ENCODE measurements at places on chromosomes 6 and 20. TPM values are rescaled to one million over a fixed set of nuclear protein-coding genes. Genes with fewer than 3 reads are reported as not detected.

GRCh38 chr6:12962529-12962928, 246.0 kb downstream of the PHACTR1 start:
- DNase-seq: no peak

Gene DYNLT2
- 0.20 TPM for total RNA-seq

DNA sequence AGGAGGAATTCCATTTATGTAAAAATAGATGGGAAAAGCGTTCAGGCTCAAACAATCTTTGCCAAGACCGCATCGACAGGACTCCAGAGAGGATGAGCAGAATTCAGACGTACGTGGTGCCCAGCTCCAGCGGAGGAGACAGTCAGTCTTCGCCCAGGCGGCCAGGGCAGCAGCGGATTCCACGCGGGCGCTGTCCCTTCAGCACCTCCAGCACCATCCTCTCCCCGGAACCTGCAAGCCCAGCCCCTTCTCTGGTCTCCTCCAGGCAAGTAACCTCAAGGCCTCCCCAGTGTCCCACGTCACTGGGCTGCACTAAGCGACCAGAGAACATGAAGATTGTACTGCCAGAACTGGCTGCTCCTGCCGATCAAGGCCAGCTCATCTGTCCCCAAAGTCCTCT, 2.8 kb upstream of the KCNQ2 start:
- DNase-seq: no peak

- no peak for DNase-seq
These were observed 36.3 kb downstream of the CLIC5 start for GRCh38 chr6:45979311-45979710.

Gene ARID1B
- total RNA-seq: 44.6 TPM

- DNase-seq: no peak
These were observed 163.4 kb upstream of the SIM1 start for GRCh38 chr6:100627911-100628758.

- no peak for DNase-seq
These were observed 92.2 kb downstream of the BACH2 start for GRCh38 chr6:90204327-90205056.

DNA sequence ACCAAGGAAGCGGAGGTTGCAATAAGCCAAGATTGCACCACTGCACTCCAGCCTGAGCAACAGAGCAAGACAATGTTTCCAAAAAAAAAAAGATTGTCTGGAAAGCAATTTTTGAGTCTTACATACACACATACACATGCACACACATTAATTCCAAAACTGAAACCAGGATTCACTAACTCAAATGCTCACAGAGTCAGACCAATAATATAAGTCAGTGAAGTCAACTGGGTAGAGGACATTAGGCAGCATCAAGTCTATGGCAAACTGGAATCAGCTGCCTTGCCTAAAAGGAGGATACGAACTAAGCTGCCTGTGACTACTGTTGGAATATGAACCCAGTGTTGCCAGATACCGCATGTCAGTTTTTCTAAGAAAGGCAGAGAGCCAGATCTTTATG, 15.7 kb downstream of the REM1 start:
- DNase-seq: no peak

- no peak for DNase-seq
These were observed 44.0 kb downstream of the UST start for GRCh38 chr6:148790817-148791216.

GRCh38 chr6:23494367-23494766, 631.6 kb upstream of the NRSN1 start:
- no peak for DNase-seq

GRCh38 chr6:133886104-133886775, 2.7 kb upstream of the TCF21 start:
- DNase-seq: no peak

- no peak for DNase-seq
These were observed 115.6 kb upstream of the B3GAT2 start for GRCh38 chr6:71072508-71072907.

DNA sequence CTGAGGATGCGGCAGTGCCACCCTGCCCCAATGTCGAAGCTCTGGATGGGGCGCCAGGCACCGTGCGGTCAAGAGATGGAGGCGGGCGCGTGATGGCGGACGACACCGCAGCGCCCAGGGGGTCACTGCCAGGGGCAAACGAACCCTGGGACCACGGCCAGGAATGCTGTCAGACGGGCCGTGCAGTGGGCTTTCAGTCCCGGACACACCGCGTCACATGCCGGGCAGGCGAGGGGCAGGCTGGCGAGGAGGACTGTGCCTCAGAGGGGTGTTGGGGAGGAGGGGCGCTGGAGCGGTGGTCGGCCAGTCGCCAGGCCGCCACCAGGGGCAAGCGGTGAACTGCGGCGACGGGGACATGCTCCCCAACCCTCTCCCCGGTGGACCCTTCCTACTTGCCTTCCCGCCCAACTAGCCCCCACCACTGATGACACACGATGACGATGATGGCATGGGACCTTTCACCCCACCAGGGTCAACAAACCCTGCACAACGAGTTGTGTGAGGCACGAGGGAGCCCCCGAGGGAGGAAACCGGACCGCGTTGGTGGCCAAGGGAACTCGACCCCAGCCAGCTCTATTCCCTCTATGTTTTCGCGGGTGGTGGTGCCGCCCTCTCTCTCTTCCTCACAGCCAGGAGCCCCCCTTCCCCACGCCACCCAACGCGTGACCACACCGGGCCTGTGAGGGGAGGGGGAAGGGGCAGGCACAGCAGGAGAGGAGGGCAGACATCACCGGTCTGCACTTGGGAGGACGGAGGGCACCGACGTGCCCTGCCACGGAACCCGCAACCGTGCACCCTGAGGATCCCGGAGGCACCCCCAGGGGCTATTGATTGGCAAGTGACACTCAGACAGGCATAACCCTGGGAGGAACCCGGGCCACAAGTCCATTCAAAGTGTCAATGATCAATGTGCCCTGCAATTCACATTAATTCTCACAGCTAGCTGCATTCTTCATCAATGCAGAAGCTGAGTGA, 1960.9 kb upstream of the DEFB115 start:
- no peak for DNase-seq

DNA sequence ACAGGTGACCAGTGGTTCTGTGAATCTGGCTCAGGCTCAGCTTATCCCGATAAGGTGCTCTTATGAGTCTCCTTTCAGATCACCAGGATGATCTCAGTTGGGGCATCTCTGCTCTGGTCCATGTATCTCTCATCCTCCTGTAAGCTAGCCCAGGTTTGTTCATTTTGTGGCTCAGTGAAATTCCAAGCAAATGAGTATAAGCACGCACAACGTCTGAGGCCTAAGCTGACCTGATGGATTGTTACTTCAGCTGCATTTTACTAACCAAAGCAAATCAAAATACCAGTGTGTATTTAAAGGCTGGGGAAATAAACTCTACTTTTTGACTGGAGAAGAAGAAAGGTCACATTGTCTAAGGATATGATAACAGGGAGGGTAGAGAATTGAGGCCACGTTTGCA, 551.0 kb upstream of the BTBD3 start:
- DNase-seq: no peak

DNA sequence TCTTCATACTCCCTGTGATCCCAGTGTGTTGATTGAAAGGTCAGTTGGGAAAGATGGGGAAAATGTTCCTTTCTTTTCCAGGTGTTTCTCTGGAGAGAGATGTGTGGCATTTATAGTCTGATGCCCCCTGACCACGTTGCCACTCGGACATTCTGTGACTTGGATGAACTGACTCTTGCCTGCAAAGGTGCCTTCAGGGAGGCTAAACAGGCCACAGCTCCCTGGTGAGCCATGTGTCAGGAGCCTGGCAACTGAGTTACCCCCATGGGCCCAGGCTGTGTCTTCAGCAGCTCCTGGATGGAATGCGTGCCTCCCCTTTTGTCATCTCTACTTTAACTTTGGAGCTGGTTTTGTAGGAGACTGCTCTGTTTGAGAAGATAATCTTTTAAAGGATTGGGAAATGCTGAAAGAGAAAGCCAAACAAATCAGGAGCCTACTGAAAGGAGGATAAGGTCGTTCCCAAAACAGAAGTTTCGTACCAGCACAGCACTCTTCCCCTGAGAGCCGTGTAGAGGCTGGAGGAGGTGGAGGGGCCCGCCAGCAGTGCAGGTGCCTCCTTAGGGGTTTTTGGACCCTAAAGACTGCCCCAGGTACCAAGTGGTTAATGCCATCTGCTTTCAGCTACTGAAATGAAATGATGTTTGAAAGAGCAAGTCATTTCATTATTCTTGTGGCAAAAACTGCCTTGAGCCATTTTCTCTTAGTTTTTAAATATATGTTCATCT, 322.8 kb downstream of the ZFAND3 start:
- DNase-seq: no peak

- no peak for DNase-seq
These were observed 4.0 kb upstream of the BPI start for GRCh38 chr20:38299963-38300362.

Gene PREX1
- 21.7 TPM for total RNA-seq

GRCh38 chr20:33370291-33370690, 31.0 kb downstream of the CDK5RAP1 start:
- DNase-seq: no peak

DNA sequence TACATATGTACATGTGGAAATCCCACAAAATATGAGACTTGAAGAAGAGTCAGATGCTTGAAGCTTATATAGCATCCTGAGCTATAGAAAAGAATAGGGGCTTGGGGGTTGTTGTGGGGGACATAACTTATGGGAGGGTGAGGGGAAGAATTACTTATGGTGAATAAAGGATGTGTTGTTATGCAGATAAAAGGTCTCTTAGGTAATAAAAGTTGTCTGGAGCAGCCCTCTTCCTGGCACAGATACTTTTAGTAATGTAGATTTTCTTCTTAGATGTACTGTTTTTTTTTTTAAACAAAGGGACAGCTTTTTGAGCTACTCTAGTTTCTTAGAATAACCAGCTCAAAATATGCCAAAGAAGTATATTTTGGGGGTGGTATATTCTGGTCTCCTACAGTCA, 35.9 kb downstream of the CHMP4B start:
- DNase-seq: no peak

Gene GPR63
- total RNA-seq: 0.86 TPM

Gene MAP3K5
- 6.7 TPM for total RNA-seq

- DNase-seq: no peak
These were observed 668.2 kb downstream of the DOK5 start for GRCh38 chr20:55143601-55144000.

- DNase-seq: no peak
These were observed 313.3 kb downstream of the RNGTT start for GRCh38 chr6:88650029-88650619.

- no peak for DNase-seq
These were observed 23.9 kb downstream of the RALY start for GRCh38 chr20:34017610-34018009.

- no peak for DNase-seq
These were observed 134.4 kb downstream of the ARHGAP18 start for GRCh38 chr6:129575378-129576118.

- DNase-seq: peak; percentile 69
These were observed 72.0 kb downstream of the BLOC1S5 start for GRCh38 chr6:7992002-7992815.

Gene SFT2D1
- total RNA-seq: 29.4 TPM

- DNase-seq: no peak
These were observed 17.1 kb downstream of the OR2B2 start for GRCh38 chr6:27894839-27895762.

- DNase-seq: no peak
These were observed 77.9 kb upstream of the RALY start for GRCh38 chr20:33915726-33916331.

- DNase-seq: no peak
These were observed 60.8 kb upstream of the HBS1L start for GRCh38 chr6:135115411-135115810.

GRCh38 chr6:119965008-119965407, 615.4 kb upstream of the MAN1A1 start:
- no peak for DNase-seq

DNA sequence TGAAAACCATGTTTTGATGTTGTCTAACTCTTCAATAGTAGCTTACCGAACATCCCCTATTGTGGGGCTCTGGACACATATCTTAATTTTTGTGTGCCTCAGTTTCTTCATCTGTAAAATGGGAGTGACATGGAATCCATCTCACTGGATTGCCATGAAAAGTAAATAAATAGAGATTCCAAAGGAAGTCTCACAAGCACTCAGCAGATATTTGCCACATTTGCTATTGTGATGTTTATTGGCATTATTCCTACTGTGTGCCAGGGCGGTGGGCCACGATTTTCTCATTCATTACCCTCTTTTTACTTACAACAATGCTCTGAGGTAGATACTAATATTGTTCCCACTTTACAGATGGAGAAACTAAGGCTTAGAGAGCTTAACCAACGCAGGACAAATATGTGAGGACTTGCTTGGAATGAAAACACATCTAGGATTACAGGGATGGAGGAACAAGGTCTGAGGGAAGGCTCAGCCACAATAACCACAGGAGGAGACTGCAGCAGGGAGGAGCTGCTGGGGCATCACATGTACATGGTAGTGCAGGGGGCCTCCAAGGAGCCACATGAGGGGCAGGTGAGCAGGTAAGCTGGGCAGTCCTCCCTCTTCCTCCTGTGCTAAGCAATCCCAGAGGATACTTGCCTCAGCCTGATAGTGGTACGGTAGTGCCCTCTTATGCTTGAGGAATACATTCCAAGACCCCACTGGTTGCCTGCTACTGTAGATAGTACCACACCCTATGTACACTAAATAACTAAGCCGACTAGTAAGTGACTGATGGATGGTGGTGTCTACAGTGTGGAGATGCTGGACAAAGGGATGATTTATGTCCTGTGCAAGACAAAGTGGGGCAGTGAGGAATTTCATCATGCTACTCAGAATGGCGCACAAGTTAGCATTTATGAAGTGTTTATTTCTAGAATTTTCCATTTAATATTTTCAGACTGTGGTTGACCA, 176.9 kb downstream of the FOXA2 start:
- DNase-seq: no peak

DNA sequence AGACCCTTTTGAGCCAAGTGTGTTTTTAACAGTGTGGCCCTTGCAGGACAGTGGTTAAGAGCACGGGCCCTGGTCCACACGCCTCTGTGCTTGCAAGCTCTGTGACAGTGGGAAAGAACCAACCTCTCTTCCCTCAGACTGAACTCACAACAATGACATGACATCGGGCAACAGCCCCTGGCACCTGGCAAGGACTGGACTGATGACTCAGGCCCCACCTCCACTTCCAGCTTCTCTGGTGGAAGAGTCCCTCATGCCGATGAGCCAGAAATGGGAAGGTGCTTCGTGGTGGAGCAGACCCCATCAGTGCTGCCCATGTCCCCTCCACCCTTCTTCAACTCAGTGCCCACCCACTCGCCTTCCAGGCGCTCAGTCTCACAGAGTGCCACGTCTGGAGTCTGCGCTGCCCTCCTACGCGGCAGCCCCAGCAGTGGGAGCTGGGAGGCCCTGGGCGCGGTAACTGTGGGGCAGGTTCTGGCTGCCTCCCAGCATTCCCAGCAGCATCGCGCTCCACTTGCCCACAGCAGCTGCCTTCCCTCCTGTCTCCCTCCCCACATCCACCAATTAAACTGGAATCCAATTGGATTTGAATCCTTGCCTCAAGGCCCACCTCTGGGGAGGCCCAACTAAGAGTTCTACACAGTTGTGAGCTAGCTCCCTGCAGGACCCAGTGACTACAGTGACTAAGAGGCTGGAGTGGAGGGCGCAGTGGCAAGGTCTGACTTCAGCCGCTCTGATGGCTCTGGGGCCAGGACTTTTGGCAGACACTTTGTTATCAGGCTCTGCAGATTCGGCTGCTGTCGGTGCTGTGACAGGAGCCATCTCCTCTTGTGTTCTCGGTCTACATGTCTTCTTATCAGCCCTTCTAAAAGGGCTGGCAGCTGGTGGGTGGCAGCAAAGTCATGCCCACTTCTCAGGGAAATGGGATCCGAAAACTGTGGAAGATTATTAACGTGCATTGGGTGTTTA, 156.8 kb upstream of the MLN start:
- DNase-seq: no peak

GRCh38 chr20:61662968-61663331, 402.7 kb downstream of the TAF4 start:
- DNase-seq: no peak

GRCh38 chr6:146498309-146498708, 45.3 kb upstream of the RAB32 start:
- DNase-seq: no peak

Measured in right atrium auricular region (tissue), 2 donors.